Activated CD4-positive, alpha-beta T cell treated with anti-CD3 and anti-CD28 coated beads for 48 hours (primary cell): ENCODE measurements at places on chromosomes 11 and 22.

DNA sequence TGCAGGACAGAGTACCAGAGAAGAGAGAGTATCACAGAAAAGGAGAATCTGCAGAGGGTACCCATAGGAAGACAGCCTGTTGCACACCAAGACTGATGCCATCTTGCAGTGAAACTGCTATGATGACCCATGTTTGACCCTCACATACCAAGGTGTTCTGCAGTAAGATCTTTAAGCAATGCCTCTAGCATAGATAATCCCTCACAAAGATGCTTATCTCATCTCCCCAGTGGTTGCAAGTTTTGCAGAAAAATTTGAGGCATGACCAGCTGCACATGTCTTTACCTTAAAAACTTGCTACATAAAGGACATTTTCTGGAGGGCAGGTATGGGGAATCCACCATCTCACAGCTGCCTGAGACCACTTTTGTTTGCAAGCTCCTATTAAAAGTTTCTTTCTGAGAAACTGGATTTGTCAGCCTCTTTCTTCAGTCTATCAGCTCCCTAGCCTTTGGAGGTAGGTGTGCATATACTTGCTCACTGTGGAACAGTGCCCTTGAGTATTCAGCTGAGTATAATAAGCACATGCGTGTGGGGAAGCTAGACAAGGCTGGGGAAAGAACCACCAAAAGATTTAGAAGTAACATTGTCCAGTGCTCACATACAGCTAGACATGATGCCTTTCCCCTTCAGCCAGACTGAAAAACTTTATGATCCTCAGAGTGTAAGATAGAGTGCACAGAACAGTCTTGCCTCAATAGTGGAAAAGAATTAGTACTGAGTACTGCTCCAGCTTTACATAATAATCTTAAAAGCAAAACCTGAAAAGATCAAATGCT, 100.3 kb upstream of the TEAD1 start:
- no peak for DNase-seq

DNA sequence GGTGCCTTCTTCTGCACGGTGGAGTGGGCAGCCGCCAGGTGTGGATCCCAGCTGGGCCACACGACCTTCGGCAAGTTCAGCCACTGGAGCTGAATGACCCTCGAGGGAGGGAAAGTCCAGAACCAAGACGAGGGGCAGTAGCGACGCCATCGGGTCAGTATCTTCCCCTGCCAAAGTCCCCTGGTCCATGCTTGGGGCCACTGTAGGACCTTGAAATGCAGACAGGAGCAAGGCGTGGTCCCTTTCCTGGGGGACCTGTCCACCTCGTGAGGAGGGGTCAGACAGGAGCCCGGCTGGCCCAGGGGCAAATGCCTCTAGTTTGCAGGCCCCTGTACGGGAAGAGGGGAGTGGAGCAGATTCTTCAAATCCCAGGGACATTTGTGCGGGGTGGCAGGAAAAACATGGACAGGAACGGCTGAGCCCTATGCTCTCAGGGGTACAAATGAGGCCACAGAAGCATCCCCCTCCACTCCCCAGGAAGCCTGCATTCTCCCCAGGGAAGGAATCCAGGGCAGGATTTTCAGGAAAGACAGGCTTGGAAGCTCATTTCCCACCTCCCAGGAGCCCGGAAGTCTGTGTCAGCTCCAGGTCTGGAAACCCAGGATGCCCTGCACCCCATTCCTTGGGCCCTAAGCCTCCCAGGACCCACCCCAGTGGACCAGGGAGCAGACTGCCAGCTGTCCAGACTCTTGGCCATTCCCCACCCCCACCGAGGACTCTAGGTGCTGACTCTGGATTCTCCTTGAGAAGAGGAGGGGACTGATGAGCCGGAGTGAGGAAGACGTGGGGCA, 6.6 kb downstream of the SHANK2 start:
- no peak for DNase-seq

DNA sequence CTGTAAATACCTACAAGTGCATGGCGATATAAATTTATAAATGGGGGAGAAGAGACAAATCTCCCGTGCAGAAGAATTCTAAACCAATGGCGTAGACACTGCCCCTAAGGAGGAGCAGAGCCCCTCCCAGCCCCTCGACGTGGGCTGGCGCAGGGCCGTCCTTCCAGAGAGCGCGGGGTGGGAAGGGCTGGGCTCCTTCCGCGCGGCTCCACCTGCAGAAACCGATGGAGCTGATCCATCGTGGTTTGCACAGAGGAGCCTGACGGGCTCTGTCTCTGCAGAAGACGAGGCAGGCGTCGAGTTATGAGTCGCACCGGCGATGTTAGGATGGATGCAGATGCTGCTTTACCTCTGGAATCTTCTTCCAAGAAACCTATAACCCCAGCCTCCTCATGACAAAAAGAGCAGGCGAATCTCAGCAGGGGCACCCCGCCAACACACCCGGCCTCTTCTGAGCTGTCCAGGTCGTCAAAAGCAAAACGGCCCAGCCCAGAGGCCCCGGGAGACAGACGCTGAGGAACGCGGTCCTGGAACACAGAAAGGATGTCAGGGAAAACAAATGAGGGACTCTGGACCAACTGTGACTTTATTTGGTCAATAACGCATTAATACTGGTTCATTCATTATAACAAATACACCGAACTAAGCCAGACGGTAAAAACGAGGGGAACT, 11.0 kb upstream of the B4GALNT4 start:
- no peak for DNase-seq

DNA sequence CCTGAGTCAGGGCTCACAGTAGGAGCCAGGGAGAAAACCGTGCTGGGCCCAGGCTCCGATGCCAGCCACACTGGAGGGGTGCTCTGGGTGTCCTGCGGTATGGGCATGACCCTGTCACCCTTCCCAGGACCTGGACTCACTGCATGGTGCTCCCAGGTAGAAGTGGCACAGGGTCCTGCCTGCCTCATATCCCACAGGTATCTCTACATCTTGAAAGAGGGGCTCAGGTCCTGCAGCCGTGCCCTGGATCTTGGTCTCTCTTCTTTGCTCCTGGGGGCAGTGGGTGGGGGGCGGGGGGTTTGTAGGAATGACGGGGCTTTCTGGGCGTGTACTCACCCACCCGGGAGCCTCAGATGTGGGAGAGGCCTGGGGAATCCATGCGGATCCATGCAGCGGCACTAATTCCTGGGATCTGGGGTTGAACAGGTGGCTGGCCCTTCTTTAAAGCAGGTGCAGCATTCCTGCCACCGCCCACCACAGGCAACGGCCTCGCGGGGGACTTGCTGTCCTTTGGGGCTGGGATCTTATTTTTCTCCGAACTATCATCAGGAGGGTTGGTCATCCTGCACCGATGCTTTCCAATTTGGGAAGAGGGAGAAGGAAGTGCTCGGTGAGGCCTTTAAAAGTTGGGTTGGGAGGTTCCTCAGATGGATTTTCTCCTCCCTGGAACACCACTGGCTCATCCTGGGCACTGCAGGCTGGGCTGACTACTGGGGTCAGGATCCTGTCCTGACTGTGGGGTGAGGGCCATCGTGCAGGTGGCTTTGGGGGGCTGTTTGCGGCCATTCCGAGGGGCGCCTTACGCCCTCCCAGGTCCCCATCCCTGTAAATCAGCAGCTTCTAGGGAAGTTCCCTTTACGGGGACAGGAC, 886.4 kb downstream of the BRD1 start:
- no peak for DNase-seq

DNA sequence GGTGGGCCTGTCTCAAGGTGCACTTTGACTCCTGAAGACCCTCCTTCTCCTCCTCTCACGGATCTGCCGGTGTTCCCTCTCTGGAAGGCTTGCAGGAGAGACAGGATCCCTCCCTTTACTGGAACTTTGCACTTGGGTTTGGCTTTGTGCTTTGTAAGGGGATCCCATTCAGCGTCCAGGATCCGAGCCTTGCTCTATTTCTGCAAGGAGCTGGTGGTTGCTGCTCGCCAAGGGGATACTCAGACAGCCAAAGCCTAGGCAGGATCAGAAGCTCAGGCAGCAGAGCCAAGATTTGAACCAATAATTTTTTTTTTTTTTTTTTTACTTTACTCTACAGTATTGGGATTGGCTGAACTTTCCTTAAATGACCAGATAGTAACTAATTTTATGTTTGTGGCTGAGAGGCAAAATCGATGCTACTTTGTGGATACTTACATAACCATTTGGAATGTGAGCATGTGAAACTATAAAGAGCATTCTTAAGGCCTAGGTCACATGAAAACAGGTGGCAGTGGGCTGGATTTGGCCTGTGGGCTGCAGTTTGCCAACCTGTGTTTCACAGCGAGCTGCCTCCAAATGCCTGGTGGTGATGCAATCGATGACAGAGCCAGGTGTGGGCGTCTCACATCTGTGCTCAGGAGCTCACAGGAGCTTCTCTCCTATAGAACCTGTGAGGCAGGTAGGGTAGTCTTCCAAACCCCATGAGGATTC, 25.2 kb downstream of the BCR start:
- peak; percentile 23 for DNase-seq

GRCh38 chr11:62974848-62975522, 9.8 kb downstream of the SLC22A6 start:
- peak; percentile 41 for DNase-seq

GRCh38 chr11:131998020-131998419, 627.6 kb downstream of the NTM start:
- DNase-seq: no peak
